ENCODE measurements at places on chromosomes 11 and 22. TPM values are rescaled to one million over a fixed set of nuclear protein-coding genes. Genes with fewer than 3 reads are reported as not detected.

DNA sequence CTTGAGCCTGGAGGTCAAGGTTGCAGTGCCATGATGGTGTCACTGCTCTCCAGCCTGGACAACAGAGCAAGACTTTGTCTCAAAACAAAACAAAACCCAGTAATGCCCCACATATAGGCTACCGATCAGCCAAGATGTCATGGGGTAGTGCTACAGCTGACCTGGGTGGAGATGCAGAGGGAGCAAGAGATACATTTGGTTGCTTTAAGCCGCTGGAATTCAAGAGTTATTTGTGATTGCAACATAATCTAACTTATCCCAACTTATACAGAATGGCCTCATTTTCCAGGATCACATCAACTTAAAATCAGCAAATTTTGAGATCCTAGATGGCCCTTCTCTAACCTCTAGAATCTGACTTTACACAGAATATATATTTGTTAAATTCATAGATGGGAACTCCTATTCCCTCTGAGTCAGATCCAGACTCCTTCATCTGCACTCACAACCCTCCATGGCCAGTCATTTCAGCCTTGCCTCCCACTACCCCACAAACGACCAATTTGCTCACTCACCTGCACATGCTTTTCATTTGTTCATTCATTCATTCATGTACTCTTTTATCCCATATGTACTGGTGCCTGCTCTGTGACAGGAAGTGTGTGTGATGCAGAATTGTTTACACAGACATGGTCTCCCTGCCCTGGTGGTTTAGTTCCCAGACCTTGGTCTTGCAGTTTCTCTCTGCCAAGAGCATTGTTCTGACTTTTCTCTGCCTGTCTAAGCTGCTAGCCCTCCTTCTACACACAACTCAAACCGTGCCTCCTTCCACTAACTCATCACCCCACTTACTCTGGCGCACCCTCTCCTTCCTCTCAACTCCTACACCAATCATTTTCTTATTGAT is 24.1 kb upstream of the APLNR start:
- no peak for DNase-seq

- peak; percentile 48 for DNase-seq
Measured at GRCh38 chr11:18710545-18710944, 12.0 kb downstream of the TMEM86A start.

- DNase-seq, result no peak
Measured at GRCh38 chr11:93823210-93823609, 27.2 kb downstream of the VSTM5 start.

GSTT2B gene
- total RNA-seq, result 3.7 TPM

DNA sequence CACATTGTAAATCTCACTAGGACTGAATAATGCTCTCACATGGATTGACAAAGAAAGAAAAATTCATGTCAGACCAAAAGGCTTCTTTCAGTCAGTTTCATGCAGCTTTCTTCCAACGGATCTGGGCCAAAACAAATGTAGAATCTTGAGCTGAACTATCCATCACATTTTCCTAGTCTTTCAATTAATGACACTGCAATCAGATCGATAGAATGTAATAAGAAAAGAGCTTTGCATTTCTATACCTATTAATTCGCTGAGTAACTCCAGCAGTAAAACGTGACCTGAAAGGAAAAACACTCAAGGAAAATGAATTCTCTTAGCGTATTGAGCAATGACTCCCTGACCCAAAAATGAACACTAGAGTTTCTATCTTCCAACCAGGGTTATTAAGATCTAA is 194.8 kb upstream of the BLID start:
- no peak for DNase-seq

GRCh38 chr11:44011797-44012196 is 36.0 kb upstream of the ACCSL start:
- no peak for DNase-seq

- DNase-seq, result peak; percentile 78
Measured at GRCh38 chr22:48444320-48445112, 1383.2 kb downstream of the BRD1 start.

- DNase-seq, result no peak
Measured at GRCh38 chr22:25656724-25657123, 85.3 kb upstream of the MYO18B start.

OR52I1 gene
- not detected for total RNA-seq

HPS4 gene
- total RNA-seq, result 56.6 TPM

- DNase-seq, result no peak
Measured at GRCh38 chr22:39103431-39103830, 6.4 kb downstream of the APOBEC3H start.

ROBO3 gene
- 35.0 TPM for total RNA-seq

GRCh38 chr11:87454241-87454640 is 416.5 kb downstream of the TMEM135 start:
- DNase-seq, result no peak

GRCh38 chr11:67498544-67498972 is 6.6 kb downstream of the PITPNM1 start:
- peak; percentile 75 for DNase-seq

DNA sequence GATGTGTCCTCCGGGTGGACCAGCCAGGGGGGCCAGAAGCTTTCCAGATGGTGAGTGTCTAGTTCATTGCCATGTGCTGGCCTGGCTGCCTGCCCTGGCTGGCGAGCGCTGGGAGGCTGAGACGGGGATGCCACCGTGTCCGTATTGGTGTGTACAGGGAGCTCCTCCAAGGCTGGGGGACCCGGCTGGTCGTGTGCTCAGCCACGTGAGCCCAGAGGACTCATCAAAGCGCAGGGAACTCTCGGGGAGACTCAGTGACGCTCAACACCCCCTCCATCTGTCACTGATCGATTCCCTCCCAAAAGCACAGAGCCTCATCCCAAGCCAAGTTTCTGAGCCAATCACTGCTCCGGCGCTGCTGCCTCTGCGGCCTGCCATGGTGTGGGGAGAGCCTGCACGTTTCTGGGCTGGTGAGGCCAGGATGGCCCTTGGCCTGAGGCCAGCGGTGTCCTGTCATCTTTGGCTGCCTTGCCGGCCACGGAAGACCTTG is 423.7 kb downstream of the SHANK2 start:
- no peak for DNase-seq

- no peak for DNase-seq
Measured at GRCh38 chr11:47225552-47226400, 11.0 kb downstream of the DDB2 start.

DNA sequence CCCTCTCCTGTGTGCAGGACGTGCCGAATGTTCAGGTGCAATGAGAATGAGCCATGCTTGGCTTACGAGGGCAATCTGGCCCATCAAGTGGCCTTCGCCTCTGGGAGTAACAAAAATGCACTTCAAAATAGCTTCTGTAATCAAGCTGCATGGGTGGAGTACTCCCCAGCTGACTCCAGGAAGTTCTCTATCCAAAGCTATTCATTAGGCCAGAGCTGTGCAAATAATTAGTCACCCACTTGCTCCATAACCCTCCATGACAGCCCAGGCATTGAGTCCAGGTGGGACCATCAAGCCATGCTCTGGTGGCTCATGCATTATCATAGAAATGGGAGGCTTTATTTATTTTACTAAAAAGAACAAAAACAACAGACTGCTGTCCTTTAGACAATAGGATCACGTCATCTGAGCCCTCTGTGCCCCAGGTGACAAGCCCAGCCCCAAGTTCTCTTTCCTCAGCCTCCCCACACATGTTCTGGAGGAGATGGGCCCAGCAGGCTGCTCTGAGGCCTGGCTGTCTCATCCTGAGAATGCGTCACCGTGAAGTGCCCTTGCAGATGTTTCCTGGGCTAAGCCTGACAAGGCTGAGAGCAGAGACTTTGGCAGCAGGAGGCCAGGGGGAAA is 244.7 kb downstream of the ETS1 start:
- DNase-seq, result peak; percentile 85

GRCh38 chr11:65655570-65656332 is 7.0 kb downstream of the RELA start:
- peak; percentile 61 for DNase-seq

- no peak for DNase-seq
Measured at GRCh38 chr11:69848201-69848600, 29.0 kb upstream of the FGF3 start.

A4GALT gene
- 19.4 TPM for total RNA-seq

ART5 gene
- total RNA-seq, result not detected

DNA sequence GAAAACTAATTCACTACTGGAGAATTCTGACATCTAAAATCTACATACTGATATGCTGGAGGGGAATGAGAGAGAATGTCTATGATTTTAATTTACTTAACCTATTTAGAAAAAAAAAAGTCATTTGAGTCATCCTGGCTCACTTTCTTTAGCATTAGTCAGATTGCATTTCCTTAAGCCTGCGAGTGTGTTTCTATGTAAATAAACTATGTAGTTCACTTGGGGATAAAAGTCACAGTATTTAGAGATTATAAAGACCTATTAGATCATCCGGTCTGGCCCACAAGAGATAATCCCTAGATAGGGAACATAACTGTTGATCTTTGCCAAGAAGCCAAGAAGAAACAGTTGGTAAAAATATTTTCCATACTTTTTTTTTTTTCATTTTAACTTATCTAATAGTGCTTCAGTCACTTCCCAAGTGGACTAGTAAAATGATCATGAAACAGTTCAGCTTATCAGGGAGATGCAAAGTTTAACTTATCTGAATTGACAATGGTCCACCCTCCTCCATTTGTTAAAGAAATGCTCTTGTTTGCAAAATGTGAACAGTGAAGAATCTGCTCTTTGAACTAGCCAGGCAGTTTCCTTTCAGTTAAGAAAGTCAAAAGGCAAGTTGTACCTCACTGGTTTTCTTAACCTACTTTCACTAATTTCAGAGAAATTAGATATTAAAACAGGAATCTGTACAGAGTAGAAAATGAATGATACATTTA is 21.2 kb upstream of the BLID start:
- no peak for DNase-seq

DNA sequence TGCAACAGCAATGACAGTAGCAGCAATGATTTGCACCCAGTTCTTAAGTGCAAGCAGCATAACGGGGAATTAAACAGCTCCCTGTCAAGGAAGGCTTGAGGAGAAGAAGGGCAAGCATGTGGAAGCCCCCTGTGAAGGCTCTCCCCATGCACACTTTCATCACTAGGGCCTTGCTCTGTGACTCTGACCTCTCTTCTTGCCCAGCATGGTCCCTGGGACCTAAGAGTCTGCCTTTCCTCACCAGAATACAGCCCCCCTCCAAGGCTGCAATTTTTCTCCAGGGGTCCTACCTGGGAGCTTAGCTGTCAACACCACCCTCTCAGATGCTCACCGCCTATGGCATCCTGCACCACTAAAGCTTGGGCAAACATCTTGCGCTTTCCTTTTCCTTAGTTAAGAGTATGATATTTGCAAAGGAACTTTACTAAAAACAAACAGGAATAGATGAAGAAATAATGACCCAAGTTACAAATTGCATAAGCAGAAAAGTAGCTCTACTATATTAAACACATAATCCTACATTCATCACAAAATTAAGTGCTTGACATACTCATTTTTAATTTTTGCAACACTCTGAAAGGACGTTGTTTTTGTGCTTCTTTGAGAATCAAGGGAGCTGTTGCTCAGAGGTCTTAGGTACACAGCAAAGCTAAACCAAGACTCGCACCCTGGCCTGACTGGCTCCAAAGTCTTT is 187.6 kb downstream of the ADAMTS15 start:
- no peak for DNase-seq

CSKMT gene
- total RNA-seq, result 14.7 TPM

TMPRSS13 gene
- 2.2 TPM for total RNA-seq

DNA sequence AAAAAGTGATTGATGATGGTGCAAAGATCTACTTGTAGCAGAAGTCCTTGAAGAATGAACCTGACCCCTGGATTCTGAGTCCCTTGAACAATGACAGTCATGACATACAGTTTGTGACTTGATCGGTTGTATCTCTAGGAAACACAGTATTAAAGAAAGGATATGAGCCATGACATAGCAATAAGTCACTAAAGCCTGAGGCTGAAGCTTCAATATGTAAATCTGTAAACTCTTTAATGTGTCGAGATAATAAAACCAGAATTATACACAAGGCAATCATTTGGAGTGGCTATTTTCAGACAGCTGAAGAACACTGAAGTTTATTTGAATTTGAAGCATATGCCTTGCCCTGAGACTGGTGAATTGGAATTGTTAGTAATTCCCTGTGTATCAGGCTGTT is 911.5 kb upstream of the RAG2 start:
- DNase-seq, result no peak

UQCR10 gene
- 49.8 TPM for total RNA-seq

DNA sequence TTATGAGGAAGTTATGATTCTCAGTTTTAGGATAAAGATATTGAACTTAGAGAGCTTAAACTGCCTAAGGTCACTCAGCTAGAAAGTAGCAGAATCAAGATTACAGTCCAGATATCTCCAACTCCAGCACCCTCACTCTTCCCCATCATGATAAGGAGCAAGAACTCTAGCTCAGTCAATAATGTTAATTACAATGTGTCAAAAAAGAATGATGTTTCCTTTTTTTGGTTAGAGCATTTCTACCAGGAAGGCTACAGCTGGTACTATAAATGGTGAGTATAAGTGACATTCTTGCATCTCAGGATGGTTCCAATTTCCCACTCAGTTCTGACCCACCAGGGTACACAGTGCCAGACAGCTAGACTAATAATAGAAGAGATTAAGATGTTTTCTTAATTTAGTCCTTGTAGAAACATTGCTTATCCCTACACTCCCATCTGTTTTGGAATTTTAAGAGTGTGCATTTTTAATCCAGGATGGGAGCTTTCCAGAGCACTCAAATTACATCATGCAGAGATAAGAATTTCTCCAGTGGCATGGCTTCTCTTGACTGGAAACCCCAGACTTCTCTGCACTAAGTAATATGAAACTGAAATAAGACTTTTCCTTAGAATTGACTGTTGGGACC is 21.6 kb upstream of the BBOX1 start:
- DNase-seq, result no peak
